ENCODE measurements at places on chromosomes 7 and 10. TPM values are rescaled to one million over a fixed set of nuclear protein-coding genes. Genes with fewer than 3 reads are reported as not detected.

The FAM13C gene
- 3.9 TPM for total RNA-seq

The STRIP2 gene
- total RNA-seq: 5.2 TPM

The CUL1 gene
- total RNA-seq: 47.6 TPM

The SFTPD gene
- total RNA-seq: not detected

The AKR1C1 gene
- total RNA-seq: 122 TPM

The SPDYE1 gene
- not detected for total RNA-seq

The CCDC146 gene
- total RNA-seq: 2.5 TPM

The FAM221A gene
- total RNA-seq: 1.3 TPM

The NODAL gene
- not detected for total RNA-seq

The NAT16 gene
- not detected for total RNA-seq

The ENO4 gene
- total RNA-seq: under 0.01 TPM

The PTN gene
- total RNA-seq: 8.2 TPM

The OR2A12 gene
- not detected for total RNA-seq

The KRIT1 gene
- 30.3 TPM for total RNA-seq

The DPY19L1 gene
- total RNA-seq: 61.9 TPM

The CCL24 gene
- not detected for total RNA-seq

The OPN1SW gene
- not detected for total RNA-seq

The ZNF804B gene
- total RNA-seq: not detected

The CCDC172 gene
- not detected for total RNA-seq

The TMEM270 gene
- total RNA-seq: not detected

The UCN3 gene
- not detected for total RNA-seq

The GRB10 gene
- total RNA-seq: 60.4 TPM

Data from regular cardiac myocyte (primary cell).